ENCODE measurements at places on chromosomes 2 and 18. TPM values are rescaled to one million over a fixed set of nuclear protein-coding genes. Genes with fewer than 3 reads are reported as not detected.
A peak's percentile ranks its signal among the peaks of the same experiment; 100 is the strongest.

Gene FRZB
- polyA plus RNA-seq: not detected

GRCh38 chr18:499776-500631, 497 bp downstream of the COLEC12 start:
- H3K36me3 ChIP-seq: no peaks in the 10 kb centered on the region
- H3K4me1 ChIP-seq: no peaks in the 10 kb centered on the region
- no peak for DNase-seq
- H3K27ac ChIP-seq: no peak overlapping the region
- peaks cover 10% of the 10 kb centered on the region for H3K27me3 ChIP-seq
- no peak overlapping the region for H3K4me3 ChIP-seq

Gene IFT172
- 1.3 TPM for polyA plus RNA-seq

- no peak overlapping the region for H3K4me3 ChIP-seq
- no peak overlapping the region for H3K27ac ChIP-seq
- H3K27me3 ChIP-seq: no peaks in the 10 kb centered on the region
- no peaks in the 10 kb centered on the region for H3K4me1 ChIP-seq
- H3K36me3 ChIP-seq: peaks cover 65% of the 10 kb centered on the region
Observed at GRCh38 chr2:208320686-208321085, 54.6 kb downstream of the PIKFYVE start.

Gene RGPD4
- polyA plus RNA-seq: not detected

- H3K27me3 ChIP-seq: peaks cover 2% of the 10 kb centered on the region
- H3K36me3 ChIP-seq: no peaks in the 10 kb centered on the region
- H3K4me3 ChIP-seq: peak overlapping the region; percentile 23
- DNase-seq: no peak
Observed at GRCh38 chr2:200156166-200156835, 150.2 kb upstream of the SPATS2L start.

DNA sequence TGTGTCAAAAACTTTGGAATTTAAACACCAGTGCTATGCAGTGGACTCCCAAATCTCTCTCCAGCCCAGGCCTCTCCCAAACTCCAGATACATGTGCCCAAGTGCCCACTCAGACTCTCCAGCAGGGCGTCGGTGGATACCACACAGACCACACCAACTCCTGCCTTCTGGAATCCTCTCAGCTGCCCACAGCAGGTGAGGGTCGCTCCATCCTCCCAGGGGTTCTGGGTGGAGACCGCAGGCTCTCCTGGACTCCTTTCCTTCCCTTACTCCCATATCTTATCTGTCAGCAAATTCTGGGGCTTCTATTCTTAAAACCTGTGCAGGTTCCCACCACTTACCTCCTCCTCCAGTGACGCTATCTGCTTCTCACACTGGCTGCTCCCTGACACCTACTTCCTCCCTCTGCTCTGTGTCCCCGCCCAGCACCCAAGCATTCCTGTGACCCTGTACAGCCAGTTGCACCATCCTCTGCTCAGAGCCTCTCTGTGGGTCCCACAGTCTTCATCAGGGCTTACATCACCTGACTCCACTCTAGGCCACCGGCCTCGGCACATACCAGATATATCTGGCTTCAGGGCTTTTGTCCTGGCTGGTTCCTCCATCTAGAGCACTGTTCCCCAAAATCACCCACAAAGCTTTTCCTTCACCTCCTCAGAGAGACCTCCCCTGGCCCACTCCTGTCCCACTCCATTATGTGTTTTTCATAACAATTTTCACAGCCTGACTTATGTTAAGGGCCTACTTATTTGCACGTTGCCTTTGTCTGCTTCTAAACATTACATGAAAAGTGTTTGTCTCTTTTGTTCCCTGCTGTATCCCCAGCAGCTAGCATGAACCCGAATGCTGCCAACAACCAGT, 2.6 kb upstream of the IMP4 start:
- no peak overlapping the region for H3K4me3 ChIP-seq
- no peaks in the 10 kb centered on the region for H3K27me3 ChIP-seq
- peaks cover 30% of the 10 kb centered on the region for H3K36me3 ChIP-seq
- DNase-seq: no peak
- H3K27ac ChIP-seq: no peak overlapping the region

- H3K4me3 ChIP-seq: no peak overlapping the region
- H3K36me3 ChIP-seq: no peaks in the 10 kb centered on the region
- no peak overlapping the region for H3K27ac ChIP-seq
- H3K4me1 ChIP-seq: peaks cover 13% of the 10 kb centered on the region
Observed at GRCh38 chr2:101619191-101619591, 78.3 kb upstream of the MAP4K4 start.

Gene LIPG
- polyA plus RNA-seq: not detected

- H3K36me3 ChIP-seq: peaks cover 79% of the 10 kb centered on the region
- H3K27me3 ChIP-seq: no peaks in the 10 kb centered on the region
- no peak overlapping the region for H3K4me3 ChIP-seq
- H3K27ac ChIP-seq: no peak overlapping the region
- no peak for DNase-seq
Observed at GRCh38 chr2:27231921-27232320, 14.8 kb downstream of the CAD start.

DNA sequence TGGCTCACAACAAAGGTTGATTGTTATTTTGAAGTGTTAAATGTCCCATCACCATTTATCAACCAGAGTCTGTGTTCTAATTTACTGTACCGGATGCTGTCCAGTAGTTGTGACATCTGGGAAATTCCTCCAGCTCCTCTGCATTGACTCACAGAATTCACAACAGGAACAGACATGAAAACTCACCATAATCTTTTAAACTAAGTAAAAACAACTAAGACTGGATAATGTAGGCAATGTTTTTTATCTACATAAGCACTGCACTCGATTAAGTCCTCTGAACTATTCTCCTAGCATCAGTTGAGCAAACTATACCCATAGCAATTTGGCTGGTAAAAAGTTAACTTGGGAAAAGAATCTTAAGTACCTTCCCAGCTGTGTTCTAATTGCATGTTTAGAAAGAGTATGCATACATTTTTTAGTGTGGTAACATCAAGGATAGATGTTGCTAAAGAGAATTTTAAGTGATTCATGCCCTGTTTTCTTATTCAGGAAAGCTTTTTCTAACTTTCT, 42.9 kb upstream of the MYO1B start:
- peaks cover 6% of the 10 kb centered on the region for H3K4me1 ChIP-seq
- no peak overlapping the region for H3K27ac ChIP-seq
- H3K36me3 ChIP-seq: no peaks in the 10 kb centered on the region
- H3K27me3 ChIP-seq: no peaks in the 10 kb centered on the region

GRCh38 chr2:195312662-195313061, 344.4 kb upstream of the SLC39A10 start:
- no peak overlapping the region for H3K27ac ChIP-seq
- no peaks in the 10 kb centered on the region for H3K36me3 ChIP-seq
- H3K4me3 ChIP-seq: no peak overlapping the region
- H3K27me3 ChIP-seq: no peaks in the 10 kb centered on the region
